ENCODE measurements at places on chromosomes 3 and 15.

DNA sequence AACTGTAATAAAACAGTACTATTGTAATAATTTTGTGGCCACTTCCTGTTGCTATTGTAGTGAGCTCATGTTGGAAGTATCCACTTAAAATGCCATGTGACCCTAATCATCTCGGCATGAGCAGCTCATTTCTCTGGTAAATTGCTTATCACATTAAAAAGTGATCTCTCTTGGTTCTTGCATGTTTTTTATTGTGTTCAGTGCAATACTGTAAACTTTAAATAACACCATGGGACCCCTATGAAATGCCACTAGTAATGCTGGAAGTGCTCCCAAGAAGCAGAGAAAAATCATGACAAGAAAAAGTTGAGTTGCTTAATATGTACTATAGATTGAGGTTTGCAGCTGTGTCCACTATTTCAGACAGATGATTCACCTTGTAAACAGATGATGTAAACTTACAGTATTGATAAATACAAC lies 45.6 kb downstream of the NMD3 start:
- no peak for DNase-seq

DNA sequence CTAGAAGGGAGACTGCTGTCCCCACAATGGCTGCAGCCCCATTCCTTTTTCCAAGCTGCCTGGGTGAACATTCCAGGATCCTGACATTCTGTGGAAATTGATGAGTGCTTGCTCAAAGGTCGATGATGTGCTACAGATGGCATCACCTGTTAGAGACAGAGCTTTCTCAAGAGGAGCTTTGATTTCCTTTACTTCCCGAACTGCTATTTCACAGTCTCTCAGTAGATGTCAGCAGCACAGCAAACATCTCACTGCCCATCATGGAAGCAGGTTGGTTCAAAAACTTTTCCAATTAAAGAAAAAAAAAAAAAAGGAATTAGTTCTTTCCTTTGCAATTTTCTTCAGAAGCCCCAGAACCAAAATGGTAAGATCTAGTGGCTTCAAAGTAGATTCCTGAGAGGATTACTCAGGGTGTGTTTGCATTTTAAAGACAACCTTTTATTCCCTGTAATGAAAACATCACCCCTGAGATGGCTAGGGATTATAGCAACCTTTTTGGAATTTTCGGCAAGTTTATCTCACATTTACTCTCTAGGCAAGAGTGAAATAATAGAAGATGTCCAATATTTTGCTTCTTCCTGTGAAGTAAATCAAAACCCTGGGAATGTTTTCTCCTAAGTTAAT lies 44.8 kb downstream of the POLR2M start:
- DNase-seq: no peak

DNA sequence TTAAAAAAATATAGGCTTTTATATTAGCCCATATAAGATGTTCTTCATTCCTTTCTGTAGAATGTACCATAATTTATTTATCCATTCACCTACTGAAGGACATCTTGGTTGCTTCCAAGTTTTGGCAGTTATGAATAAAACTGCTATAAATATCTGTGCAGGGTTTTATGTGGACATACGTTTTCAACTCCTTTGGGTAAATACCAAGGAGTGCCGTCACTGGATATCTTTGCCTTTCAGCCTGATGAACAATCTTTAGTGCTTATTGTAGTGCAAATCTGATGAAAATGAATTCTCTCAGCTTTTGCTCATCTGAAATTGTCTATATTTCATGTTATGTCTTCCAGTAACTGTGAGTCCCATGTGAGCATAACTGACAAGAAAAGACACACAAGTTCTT lies 26.6 kb upstream of the BLM start:
- no peak for DNase-seq

DNA sequence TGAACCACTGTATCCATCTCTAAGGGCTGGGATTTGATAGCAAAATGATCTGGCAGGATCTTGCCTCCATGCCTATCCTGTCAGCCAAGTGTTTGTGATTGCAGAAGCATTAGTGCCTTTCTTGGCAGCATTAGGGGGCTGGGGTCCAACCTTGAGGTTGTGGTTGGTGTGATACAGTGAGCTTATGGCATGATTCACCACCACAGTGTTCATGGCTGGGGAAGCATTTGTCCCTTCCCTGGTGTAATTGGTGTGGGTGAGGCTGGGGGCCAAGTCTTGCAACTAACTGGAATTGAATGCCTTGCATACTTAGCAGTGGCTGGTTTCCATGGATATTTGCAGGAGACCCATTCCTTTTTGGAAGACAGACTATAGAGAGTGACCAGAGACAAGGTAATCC lies 271.0 kb upstream of the TBL1XR1 start:
- DNase-seq: no peak

All from effector memory CD4-positive, alpha-beta T cell (primary cell).